ENCODE measurements at places on chromosomes 2 and 18.

DNA sequence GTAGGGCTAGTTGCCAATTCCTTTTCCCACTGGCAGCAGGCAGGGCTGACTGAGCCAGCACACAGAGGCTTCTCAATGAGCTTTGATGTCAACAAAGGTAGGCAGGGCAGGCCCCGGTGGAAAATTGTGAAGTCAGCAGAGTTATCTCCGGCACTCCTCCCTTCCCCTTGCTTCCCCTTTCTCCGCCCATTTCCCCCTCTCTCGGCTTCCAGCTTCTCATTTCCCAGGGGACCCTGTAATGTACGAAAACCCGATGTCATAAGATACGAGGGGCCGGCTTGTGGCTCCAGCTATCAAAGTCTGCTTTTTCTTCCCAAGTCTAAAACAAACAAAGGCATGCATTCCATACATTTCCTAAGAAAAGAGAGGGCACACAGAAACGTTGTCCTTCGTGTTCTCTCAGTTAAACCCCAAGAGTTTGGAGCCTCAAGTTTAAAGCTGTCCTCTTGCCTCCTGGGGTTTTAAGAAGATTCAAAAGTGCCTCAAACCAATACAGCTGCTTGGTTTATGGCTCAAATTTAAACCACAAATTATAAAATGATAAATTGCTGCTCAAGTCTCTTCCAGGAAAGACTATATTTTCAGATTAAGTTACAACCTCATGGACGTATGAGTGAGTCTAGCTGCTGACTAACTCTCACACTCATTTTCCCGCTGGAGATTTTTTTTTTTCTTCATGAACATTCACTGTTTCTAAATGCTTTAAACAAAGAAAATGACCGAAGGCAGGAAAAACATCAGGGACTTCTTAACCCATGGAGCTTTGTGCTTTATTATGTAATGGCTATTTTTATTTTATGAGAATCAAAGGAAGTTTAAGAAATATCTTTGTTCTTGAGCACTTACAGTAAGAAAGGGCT lies 27.2 kb upstream of the EML4 start:
- peak; percentile 54 for DNase-seq

DNA sequence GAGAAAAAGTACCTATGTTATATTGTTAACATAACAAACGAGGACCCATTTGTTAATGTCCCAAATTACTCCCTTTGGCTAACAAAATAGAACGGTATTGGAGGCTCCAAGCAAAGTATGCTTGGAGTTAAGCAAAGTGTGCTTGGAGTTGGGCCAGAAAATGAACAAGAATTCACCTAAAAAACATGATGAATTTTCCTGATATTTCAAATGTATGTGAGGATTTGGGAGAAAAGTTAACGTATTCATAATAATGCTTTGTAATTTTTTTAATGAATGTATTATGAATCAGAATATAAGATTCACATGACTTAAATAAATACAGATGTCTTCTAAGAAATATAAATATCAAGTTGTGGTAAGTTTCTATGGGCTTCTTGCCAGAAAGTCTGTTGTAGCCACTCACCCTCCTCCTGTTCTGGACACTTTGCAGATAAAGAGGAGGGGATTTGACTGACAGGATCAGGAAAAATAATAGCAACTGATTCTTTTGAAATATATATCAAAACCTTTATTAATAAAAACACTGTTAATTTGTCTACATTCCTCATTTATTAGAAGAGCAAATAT lies 423.7 kb upstream of the MMADHC start:
- no peak for DNase-seq

- DNase-seq, result no peak
Measured at GRCh38 chr2:195818106-195818505, 161.1 kb downstream of the SLC39A10 start.

- DNase-seq, result no peak
Measured at GRCh38 chr2:40488927-40489677, 37.2 kb upstream of the SLC8A1 start.

DNA sequence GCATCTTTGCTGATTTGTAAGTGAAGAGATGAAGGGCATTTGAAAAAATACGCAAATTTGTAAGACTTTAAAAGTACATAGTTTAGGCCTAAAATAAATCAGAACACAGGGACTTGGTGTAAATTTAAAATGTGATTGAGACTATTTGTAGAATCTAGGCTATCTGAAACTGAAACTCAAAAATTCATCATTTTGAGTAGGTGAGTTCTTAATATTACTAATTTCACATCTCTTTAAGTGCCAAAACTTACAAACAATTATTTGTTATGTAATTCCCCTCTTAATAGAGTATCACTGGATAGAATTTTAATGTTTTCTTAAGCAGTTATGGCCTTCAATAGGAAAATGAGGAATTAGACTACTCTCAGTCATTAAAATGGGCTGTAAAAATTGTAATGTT lies 14.0 kb upstream of the HRH4 start:
- DNase-seq, result no peak

DNA sequence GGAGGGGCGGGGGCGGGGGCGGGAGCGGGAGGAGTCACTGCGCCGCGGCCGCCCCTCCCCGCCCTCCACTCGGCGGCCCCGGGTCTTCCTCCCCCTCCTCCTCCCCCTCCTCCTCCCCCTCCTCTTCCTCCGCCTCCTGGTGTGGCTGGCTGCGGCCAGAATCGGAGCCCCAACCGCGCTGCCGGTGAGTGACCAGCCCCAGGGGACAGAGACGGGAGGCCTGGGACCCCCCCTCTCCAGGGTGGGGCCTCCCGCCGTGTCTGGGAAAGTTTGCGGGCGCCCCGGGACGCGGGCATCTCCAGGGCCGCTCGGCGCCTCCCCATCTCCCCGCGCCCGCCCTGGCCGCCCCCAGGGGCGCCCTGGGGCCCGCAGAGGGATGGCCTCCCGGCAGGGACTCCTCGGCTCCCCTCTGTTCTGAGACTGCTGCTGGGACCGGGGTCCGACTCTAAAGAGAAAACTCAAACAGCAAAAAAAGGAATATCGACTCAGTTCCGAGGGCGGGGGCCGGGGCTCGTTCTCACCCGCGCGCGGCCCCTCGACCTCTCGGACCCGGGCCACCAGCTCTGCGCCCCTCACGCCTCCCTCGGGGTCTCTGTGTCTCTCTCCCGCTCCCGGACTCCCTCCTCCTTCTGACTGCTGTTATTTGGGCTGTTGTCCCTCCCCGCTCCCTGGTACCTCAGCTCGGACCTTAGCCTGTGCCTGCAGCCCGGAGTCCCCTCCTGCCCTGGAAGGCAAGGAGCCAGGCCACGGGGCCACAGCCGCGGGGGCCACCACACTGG lies at the start of gene STON1:
STON1 (plus strand) TSS at position 122 of the 779 bp plus-strand sequence. CDS start 50,480 bp downstream, outside the sequence.
- DNase-seq, result no peak

DNA sequence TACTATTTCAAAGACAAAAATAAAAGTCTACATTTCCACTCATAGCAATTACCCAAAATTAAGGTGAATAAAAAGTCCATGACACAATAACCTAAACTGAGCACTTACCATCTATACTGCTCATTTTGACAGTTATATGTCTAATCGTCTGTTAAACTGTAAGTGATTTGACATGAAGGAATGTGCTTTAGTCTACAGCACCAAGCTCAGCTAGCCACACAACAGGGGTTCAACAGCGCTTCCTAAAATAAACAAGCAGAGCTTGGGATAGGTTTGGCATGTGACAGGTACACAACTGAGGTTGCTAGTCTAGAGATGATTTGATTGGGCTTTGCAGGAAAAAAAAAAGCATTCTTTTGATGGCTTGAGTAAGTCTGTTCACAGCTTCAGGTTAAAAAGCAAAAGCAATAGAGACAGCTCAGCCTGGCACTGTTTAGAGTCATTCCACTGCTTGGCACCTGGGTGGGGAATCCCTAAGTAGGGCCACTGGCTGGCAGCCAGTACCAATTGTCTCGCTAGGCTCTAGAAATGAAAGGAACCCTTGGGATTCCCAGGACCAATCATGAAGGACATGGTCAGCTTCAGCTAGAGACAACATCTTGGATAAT lies 78.6 kb downstream of the BARD1 start:
- DNase-seq, result no peak

- DNase-seq, result no peak
Measured at GRCh38 chr2:37560863-37561614, 110.4 kb downstream of the CDC42EP3 start.

- no peak for DNase-seq
Measured at GRCh38 chr2:156719036-156719435, 282.9 kb downstream of the GPD2 start.

DNA sequence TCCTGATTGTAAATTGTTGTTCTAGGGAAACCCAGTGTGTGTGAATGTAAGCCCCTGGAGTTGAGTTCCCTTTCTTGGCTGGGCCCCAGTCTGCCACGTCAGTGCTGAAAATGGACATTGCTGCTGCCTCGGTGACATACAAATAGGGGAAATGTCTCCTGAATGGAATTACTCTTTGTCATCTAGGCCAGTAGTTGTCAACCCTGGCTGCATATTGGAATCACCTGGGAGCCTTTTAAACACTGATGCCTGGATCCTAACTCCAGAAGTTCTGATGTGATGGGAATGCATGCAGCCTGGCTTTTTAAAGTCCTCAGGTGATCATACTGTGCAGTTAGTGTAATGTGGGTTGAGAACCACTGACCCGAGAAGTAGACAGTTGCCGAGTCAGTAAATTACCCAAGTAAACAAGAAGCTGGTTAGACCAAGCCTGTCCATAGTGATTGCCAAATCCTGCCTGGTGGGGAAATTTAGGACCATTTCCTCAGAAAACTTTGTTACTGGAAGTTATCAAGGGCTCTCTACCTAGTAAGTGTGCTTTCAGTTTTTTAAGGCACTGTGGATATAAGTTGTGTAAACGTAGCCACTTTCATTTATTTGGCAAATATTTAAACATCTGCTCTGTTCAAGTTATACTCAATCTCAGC lies 27.6 kb upstream of the IL1R1 start:
- no peak for DNase-seq

DNA sequence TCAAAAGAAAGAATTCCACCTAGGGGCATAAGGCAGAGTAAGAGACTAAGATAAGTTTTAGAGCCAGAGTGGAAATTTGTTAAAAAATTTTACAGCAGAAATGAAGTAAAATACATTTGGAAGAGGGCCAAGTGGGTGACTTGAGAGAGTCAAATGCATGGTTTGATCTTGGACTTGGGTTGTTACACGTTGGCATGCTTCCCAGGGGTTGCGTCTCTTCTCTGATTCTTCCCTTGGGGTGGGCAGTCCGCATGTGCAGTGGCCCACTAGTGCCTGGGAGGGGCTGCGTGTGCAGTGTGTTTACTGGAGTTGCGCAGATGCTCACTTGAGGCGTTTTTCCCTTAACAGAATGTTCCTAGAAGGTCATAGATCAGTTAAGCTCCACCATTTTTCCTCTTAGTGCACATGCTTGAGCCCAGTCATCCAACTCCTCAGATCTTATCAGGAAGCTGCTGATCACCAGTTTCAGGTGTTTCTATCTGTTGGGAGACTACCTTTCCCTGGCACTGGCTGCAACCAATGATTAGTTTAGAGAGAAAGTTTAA lies 13.1 kb downstream of the SEH1L start:
- no peak for DNase-seq

- DNase-seq, result no peak
Measured at GRCh38 chr2:39470580-39470979, 33.5 kb upstream of the MAP4K3 start.

DNA sequence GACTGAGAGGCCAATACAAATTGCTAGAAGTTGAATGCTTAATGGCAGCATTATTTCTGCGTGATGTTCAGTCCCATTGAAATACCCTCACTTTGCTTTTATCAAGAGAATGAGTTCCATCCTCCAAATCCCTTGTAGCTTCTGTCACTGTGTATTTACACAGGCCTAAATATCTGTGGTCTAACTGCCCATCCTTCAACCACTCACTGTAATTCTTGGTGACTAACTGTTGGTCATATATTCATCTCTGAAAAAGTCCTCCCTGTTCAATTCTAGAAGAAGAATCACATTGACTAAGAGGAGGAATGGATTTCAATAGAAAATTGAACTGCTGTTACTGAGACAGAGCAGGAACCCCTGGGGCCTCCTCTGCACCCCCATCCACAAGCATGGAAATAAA lies 74.2 kb upstream of the L3MBTL4 start:
- no peak for DNase-seq

- no peak for DNase-seq
Measured at GRCh38 chr2:13021470-13021957, 304.8 kb downstream of the TRIB2 start.

GRCh38 chr18:53544917-53545316 lies 679.6 kb downstream of the MBD2 start:
- DNase-seq, result no peak

DNA sequence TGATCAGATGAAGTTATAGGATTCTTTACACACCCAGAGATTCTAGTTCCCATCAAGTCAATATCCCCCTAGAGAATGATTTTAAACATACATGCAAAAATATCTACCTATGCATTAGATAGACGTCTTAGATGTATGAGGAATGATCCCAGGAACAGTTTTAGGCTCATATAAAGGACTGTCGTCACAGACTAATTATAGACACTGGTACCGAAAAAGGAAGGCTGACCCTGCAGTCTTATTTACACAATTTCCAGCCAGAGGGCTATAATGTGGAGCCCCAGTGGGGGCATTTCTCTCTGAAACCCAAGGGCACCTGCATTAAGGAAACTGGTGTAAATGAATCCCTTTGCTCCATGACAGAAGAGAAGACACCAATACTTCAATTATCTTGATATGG lies 170.4 kb downstream of the ZNF521 start:
- no peak for DNase-seq

GRCh38 chr2:120441744-120442471 lies 96.0 kb downstream of the INHBB start:
- DNase-seq, result no peak

- no peak for DNase-seq
Measured at GRCh38 chr2:151177756-151178155, 83.9 kb downstream of the RBM43 start.

DNA sequence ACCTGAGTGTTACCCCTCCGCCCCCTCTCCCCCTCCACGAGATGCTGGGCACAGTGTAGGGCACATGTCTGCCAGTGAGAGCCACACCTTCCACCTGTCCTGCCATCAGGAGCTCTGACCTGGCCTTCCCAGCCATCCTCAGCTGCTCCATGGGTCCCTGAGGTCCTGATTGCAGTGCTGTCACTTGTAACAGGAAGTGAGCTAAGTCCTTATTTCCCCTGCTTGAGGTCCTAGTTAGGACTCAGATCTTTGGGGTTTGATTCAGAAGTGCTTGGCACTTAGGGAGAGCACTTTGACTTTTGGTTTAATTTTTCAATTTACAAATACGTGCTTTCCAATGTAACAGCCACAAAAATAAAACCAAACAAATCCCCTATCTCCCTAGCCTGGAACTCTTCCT lies 125.5 kb downstream of the WDSUB1 start:
- no peak for DNase-seq

Data from amniotic stem cell (primary cell).